ENCODE measurements at places on chromosomes 3 and 15. TPM values are rescaled to one million over a fixed set of nuclear protein-coding genes. Genes with fewer than 3 reads are reported as not detected.
A peak's percentile ranks its signal among the peaks of the same experiment; 100 is the strongest.

DNA sequence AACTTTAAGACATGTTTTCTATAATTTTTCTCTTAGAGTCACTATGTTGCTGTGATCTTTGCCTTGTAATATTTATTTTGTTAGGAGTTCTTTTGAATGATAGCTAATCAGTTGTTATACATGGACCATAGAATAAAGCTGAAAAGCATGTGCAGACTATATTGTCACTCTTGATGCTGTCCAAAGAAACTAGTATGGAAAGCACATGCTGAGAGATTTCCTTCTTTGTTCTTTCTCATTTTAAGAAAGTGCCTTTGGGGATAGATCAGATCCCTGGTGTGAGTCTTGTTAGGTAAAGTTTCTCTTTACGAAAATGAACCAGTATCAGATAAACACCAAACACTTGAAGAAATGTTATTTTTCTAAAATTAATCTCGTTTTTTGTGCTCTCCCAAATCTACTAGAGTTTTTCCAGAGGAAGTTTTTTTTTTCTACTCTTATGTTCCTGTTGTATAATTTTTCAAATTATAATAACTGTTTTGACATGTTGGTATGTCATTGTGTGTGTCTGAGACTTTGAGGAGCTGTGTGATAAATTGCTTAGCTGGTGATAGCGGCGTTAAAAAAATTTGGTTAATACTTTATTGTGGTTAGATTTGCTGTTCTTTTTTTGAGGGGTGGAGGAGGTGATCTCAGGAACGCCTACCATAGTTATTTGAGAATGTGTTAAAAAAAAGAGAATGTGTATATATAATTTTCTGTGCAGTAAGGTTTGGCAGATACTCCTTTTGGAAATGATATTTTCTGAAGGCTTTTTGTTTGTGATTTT lies 2.2 kb downstream of the PIAS1 start:
- no peak for DNase-seq

DNA sequence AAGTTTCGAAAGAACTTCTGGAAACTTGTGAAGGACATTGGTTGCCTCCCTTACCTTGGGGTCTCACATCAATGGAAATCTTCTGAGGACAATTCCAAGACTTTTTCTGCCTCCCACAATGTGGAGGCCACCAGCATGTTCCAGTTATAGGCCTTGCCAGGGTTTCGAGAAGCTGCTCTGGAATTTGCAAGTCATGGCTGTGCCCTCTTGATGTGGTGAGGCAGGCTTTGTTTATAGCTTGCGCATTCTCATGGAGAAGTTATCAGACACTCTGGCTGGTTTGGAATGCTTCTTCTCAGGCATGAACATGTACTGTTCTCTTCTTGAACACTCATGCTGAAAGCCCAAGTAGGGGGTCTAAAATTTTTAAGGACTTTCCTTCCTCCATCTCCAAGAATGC lies 4.1 kb downstream of the CXCR6 start:
- DNase-seq = no peak

GRCh38 chr3:56282341-56282740 lies 185.9 kb downstream of the ERC2 start:
- DNase-seq = no peak

DNA sequence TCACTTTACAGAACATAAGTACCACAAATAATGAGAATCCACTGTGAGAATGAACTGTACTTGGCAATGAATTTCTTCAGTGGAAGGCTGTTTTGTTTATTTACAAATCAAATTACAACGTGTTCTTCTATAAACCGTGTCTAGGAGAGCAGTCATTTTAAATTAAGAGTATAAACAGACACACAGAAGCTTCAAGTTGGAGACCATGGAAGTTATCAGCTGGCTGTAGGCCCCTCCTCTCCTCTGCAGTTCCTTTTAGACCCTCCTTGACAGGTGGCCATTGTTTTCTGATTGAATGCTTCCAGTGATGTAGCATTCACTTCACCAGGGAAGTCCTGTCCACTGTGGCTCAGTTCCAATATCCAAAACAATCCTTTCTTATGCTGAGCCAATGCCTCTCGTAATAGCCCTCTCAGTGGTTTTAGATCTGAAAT lies 7.3 kb upstream of the MAPK6 start:
- no peak for DNase-seq

DNA sequence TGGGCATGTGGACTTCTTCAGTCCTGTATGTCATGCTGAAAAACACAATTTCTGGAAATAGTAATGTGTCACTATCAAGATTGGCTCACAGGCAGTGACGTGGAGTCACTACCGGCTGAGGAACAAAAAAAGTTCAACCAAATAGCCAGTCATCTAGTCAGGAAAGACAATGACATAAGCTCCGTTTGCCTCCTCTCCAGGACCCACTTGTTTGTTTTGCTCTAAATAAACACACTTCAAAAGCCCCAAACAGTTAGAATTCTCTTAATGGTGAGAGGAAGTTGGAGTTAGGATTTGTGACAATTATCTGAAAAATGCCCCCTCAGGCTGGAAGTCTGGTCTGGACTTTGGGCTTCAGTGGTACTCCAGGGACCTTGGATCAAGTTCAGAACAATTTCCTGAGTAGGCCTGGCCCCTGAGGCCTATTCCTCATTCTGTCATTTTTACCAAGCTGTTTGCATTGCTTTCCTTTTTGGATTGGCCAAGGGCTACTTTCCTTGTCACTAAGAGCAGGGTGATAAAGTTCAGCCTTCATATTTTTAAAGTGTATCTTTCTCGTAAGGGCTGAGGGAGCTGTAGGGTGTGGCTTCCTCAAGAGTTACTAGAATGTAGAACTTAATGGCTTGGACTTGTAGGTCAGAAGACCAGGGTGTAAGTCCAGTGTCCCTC lies 98.9 kb downstream of the EOMES start:
- DNase-seq = no peak

- DNase-seq = no peak
These were observed 12.0 kb downstream of the SAMMSON start for GRCh38 chr3:70011582-70011981.

- no peak for DNase-seq
These were observed 984 bp downstream of the RNU6-1 start for GRCh38 chr15:67838789-67839332.

Gene LXN
- 18.2 TPM for total RNA-seq

- DNase-seq = no peak
These were observed 573.8 kb upstream of the NAALADL2 start for GRCh38 chr3:174285242-174285864.

GRCh38 chr15:55247766-55248427 lies 41.7 kb downstream of the RAB27A start:
- DNase-seq = no peak

GRCh38 chr3:9686050-9686550 lies 17.5 kb upstream of the CPNE9 start:
- no peak for DNase-seq

DNA sequence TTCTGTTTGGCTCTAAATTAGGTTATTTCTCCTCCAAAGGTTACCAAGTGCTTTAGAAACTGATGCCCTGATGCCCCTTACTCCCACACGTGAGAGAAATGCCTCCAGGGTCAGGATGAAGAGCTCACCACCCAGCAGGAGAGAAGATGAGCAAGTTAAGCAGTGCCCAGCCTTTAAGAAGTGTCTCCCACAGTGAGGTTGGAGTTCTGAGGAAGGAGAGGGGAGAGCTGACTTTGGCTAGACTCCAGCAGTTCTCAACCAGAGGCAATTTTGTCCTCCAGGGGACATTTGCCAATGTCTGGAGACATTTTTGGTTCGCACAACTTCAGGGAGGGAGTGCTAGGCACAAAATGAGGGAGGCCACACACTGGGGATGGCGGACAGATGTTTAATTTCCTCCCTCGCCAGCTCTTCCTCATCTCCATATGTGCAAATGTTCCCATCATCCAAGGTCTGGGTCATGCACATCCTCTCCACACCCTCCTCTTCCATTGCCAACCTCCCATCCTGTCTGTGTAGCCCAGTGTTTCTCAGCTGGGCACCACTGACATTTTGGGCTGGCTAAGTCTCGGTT lies 50.6 kb upstream of the SLC7A14 start:
- DNase-seq = no peak

DNA sequence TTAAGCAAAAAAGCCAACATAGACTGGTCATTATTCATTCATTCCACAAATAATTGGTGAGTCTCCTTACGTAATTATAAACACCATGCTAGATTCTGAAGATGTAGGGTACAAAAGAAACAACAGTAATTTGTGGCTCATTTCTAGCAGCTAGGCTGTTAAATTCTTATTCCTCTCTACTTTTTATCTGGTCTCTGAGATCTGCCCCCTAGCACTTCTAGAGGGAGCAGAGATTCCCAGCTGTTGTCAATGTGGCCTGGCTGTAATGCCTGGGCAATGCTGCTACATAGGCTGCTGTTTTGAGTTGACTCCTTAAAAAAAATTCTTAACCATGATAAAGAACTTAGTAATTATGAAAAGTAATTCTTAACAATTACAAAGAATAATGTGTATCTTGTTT lies 434.9 kb upstream of the THRB start:
- no peak for DNase-seq

GRCh38 chr3:33940149-33940548 lies 141.7 kb downstream of the PDCD6IP start:
- DNase-seq = no peak

- DNase-seq = peak; percentile 91
These were observed 2.6 kb downstream of the GNAI2 start for GRCh38 chr3:50238549-50239026.

DNA sequence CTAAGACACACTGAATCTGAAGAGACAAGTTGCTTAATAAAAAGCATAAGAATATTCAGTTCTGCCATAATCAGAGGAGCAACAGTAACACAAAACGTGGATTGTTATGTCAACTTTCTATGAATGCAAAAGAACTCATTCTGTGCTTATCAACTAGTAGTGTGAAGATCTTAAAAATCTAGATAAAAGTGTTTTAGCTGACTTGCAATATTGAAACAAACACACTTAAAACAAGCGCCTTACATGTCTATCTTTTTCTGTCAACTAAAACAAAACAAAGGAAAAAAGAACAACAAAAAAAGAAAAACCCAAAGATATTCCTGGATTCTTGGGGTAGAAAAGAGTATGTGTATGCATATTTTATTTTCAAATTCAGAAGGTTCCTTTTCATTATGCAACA lies 37.7 kb downstream of the TASOR start:
- no peak for DNase-seq

DNA sequence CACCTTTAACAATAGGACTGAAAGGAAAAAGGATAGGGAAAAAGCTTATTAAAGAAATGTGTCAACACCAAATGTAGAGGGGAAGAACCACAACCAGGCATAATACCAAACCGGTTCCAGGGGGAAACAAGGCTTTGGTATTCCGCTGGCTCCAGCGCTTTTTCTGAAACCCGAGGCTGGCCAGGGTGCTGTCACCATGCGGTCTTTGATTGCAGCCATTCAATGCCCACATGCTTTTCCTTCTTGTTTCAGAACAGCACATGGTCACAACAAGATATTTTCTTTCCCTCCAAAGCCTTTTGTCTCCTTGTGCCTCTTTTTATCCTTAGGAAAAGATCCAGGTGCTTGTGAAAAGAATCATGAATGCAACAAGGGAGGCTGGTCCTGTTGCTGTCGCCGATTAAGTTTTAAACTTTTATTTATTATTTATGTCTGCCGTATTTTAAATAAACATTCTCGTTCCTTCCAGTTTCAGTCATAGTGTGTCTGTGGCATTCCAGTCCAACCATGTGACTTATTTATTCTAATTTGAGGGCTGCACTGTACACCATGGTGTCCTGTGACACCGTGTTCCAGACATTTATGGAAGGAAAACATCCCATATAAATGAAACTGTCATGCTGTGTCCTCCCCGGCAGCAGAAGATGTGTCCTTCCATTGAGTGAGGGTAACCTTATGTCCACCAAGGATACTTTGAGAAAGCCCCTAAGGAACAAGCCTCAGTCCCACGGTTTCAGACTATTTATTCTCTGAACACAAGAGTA lies 41.1 kb downstream of the CCK start:
- DNase-seq = no peak

GRCh38 chr3:163924600-163924999 lies 1153.7 kb downstream of the SI start:
- no peak for DNase-seq

DNA sequence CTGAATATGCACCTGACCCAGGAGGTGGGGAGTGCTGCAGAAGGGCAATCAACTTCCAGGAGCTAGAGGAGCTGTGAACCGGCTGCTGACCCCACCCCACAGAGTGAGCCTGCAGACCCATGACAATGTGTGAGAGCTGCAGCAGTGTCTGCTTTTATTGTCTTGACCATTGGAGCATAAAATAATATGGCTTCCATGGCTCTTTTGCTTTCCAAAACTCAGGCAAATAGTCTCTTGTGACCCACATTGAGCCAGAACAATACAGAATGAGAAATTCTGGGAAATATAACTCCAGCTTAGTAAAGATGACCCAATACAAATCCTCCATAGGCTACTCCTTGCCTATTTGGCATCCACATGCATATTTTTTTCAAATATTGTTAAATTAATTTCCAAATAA lies 309.6 kb downstream of the PYDC2 start:
- DNase-seq = no peak

GRCh38 chr3:149026718-149027117 lies 35.4 kb downstream of the GYG1 start:
- no peak for DNase-seq

Gene MASP1
- total RNA-seq = 16.4 TPM

GRCh38 chr15:64251121-64251520 lies 88.3 kb upstream of the PPIB start:
- DNase-seq = no peak

- DNase-seq = no peak
These were observed 33.9 kb downstream of the PIK3CA start for GRCh38 chr3:179181993-179182551.

Gene CPB1
- not detected for total RNA-seq

DNA sequence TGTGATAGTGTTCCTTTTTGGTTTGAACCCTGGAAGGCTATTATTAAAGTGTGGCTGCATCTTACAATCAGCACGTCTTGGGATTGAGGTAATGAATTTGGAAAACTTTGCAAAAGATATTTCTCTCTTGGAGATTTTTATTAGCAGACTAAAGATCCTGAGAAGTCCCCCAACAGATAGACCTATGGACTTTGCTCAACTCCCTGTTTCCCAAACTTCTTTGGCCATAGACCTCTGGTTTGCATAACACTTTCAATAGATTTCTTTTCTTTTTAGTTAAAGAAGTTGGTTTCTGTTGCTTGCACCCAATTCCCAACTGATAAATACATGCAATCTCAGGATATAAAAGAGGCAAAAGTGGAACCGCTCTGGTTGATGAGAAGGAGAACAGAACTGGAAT lies 465.8 kb upstream of the PROK2 start:
- DNase-seq = no peak

DNA sequence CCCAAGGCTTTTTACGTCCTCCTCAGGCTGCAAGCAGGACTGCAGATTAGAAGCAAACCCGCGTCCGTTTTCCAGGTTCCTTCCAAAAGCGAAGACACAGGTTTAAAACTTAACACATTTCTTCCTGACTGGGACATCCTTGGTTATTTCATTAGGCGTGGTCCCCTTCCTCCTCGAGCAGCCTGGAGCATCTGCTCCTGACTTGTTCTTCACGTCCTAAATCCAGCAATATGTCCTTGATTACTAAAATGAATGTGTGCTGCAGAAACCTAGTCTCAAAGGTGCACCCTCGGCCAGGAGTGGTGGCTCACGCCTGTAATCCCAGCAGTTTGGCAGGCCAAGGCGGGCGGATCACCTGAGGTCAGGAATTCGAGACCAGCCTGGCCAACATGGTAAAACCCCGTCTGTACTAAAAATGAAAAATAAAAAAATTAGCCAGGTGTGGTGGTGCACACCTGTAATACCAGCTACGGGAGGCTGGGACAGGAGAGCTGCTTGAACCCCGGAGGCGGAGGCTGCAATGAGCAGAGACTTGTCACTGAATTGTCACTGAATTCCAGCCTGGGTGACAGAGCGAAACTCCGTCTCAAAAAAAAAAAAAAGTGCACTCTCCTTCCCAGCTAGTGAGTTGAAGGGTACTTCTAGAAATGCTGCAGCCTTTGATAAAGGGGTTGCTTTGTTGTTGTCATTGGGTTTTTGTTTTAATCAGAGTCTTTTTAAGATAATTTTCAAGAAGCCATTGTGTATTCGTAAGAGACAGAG lies 842 bp upstream of the LRIG1 start:
- DNase-seq = no peak

Measured in ureter (tissue), 1 donor.